EH (cell line): ENCODE measurements at places on chromosomes 1 and 21.

- no peak for DNase-seq
Observed at GRCh38 chr21:43983390-43983789, 28.7 kb upstream of the TRAPPC10 start.

- no peak for DNase-seq
Observed at GRCh38 chr1:183251959-183252450, 65.9 kb downstream of the LAMC2 start.

DNA sequence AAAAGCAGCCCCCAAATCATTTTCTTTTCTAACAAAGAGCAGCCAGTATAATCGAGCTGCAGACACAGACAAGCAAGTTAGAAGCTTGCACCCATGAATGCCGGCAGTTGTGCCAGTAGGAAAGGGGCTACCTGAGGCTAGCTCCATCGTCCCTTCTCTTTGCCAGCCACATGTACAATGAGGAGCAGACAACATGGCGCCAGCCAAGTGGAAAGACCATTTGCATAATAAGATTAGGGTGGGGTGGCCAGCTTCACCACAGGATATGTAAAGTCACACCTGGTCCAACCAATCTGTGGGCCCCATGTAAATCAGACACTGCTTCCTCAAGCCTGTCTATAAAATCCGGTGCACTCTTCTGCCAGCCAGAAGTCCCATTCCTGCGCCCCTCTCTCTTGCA lies 103.7 kb downstream of the CCDC185 start:
- DNase-seq, result no peak

GRCh38 chr1:54230507-54231339 lies 30.8 kb downstream of the MRPL37 start:
- DNase-seq, result no peak

DNA sequence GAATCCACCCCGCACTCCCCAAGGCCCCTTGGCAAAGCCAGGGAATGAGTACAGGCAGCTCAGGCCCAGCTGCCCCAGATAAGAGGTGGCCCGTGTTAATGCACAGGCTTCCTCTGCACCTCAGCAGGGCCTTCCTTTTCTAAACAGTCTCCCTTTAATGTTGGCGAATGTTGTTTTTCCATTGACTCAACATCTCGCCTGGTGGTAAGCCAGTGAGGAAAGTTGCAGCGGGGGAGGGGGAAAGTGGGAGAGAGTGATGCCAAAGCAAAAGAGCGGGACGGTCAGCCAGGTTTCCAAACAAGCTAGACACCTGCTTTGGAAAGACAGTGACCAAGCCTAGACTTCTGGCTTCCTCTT lies 10.3 kb upstream of the PROX1 start:
- no peak for DNase-seq
